ENCODE measurements at places on chromosomes 16 and 17.

GRCh38 chr17:77444984-77445759 is 304.4 kb downstream of the SEC14L1 start:
- DNase-seq: peak; percentile 64

GRCh38 chr17:78255029-78255656 is 23.7 kb downstream of the TMEM235 start:
- no peak for DNase-seq

DNA sequence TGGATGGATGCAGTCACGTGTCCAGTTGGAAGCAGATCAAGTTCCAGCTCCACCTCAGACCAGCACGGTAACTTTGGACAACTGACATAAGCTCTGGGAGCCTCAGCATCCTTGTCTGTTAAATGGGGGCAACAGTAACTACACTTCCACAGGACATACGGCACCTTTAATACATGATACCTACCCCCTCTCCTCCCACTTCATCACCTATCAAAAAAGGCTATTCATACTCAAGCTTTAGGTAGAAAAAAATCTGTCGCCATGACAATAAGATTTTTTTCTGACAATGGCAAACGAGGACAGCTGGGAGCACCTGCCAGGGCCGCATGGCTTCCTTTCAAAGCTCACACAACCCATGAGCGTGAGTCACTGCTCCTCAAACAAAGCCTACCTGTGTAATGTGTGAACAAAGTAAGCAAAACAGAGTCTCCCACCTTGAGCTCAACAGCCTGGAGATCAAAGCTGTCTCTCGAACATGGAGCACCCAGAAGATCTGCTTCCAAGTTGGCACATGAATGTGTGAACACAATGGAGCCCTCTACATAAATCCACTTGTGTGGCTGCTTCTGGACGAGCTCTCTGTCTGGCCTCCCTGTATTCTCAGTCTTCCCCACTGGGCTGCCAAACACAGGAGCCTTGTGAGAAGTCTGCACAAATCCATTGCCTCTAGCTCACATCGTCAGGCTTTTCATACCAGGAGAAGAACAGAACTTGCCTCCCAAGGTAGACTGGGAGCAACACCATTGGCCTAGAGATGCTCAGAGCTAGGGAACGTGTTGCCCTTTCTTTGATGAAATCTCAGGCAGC is 459.7 kb downstream of the SOX9 start:
- no peak for DNase-seq

- peak; percentile 66 for DNase-seq
These were observed 22.1 kb downstream of the COX4I1 start for GRCh38 chr16:85821390-85822135.
